NCI-H187 treated with DMSO at 0.1 percent for 48 hours (cell line): ENCODE measurements at places on chromosomes 2 and 18.

DNA sequence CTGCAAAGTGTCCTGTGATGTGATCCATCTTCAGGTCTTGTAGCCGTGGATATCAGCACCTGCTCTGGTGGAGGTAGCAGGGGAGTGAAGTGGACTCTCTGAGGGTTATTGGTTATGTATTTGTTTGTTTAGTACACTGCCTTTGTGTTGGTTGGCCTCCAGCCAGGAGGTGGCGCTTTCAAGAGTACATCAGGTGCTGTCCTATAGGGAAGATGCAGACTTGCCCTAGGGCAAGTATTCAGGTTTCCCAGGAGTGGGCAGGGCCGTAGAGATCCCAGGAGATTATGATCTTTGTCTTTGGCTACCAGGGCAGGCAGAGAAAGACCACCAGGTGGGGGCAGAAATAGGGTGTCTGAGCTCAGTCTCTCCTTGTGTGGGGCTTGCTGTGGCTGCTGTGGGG, 411.8 kb downstream of the SOX11 start:
- peak; percentile 78 for DNase-seq

GRCh38 chr2:101113441-101114267, 37.5 kb downstream of the TBC1D8 start:
- DNase-seq = no peak

DNA sequence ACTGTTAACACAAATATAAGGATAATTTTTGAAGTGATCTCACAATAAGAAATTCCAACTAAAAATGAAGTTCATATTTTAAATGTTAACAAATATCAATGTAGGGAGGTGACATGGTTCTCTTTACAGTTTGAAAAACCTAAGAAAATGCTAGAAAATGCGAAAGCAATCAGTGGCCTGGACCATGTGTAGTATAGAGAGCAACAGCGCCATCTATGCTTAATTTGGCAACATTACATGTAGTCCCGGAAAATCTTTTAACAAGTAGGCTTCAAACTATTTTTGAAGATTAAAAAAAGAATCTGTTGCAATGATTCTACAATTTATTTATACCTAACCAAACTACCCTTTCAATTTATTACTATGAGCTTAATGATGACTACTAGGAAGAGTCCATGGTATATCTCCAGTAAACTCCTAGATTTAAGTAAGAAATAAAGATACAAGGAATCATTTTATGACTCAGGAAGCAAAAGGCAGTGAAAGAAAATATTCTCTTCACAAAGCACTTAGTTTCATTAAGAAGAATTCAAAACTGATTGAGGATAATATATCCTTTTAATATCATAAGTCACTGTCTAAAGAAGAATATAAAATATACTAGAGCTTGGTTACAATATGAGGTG, 33.3 kb downstream of the NDUFA10 start:
- DNase-seq = no peak

DNA sequence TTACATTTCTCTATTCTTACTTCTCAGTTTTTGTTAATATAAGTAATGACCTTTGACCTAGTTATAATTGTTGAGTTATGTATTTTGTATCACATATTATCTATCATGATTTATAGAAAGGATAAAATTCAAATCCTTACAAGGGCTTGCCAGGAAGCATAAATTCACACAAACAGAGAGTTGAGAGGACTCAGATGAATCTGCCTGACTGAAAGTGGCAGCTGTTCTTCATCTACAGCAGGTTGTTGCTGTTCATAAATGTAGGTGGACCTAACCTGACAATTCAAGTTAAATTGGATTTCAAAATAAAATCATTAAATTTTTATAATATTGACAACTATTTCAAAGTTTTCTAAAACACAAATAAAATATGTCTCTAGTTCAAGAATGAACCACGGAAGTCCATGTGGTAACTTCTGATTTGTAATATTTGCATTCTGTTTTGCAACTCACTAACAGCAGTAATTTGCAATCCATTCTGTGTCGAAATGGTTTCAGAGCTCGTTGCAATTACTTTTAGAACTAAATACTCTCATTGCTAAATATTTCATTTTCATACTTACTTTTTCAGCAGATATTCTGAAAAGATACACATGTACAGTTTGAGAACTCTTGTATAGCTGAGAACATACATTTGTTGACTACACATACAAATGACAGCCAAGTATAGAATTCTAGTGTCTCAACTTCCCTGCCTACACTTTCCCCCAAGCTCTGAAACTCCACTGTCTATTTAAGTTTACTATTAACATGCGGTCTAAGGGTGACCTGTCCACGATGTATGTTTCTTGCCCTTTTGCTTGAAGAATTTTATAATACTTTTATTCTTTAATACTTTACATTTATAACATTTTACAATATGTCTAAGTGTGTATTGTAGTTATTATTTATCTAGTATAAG, 25.7 kb downstream of the SCN7A start:
- DNase-seq = no peak

DNA sequence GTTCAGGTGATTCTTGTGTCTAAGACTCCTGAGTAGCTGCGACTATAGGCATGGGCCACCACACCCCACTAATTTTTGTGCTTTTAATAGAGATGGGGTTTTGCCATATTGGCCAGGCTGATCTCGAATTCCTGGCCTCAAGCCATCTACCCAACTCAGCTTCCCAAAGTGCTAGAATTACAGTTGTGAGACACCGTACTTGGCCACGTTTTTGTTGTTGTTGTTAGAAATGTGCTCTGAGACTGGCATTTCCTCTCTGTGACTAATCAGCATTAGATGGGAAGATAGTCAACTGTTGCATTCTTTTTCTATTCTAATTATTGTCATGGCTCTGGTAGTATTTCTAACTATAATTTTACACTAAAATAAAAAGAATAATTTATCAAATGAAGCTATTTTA, 191.7 kb downstream of the CAMKMT start:
- no peak for DNase-seq

DNA sequence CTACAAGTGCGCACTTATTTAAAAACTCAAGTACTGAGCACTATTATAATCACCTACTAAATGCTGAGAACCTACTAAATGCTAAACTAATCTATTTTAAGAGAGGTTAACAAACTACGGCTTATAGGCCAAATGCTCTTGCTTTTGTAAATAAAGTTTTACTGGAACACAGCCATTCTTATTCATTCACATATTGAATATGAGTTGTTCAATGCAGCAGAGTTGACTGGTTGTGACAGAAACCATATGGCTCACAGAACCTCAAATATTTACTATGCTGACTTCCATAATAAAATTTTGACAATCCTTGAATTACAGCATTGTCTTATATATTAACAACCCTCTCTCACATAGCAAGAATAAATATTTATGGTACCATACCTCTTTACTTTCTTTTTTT, 103.2 kb downstream of the ZNF521 start:
- no peak for DNase-seq

GRCh38 chr2:127047054-127047453, 59.9 kb downstream of the BIN1 start:
- DNase-seq = no peak

GRCh38 chr2:210198326-210198725, 26.9 kb downstream of the ACADL start:
- DNase-seq = no peak
